Occipital lobe (tissue), 3 donors: ENCODE measurements at places on chromosomes 2 and 18.

- no peak for DNase-seq
These were observed 1.1 kb downstream of the TRAF3IP1 start for GRCh38 chr2:238321467-238321866.

DNA sequence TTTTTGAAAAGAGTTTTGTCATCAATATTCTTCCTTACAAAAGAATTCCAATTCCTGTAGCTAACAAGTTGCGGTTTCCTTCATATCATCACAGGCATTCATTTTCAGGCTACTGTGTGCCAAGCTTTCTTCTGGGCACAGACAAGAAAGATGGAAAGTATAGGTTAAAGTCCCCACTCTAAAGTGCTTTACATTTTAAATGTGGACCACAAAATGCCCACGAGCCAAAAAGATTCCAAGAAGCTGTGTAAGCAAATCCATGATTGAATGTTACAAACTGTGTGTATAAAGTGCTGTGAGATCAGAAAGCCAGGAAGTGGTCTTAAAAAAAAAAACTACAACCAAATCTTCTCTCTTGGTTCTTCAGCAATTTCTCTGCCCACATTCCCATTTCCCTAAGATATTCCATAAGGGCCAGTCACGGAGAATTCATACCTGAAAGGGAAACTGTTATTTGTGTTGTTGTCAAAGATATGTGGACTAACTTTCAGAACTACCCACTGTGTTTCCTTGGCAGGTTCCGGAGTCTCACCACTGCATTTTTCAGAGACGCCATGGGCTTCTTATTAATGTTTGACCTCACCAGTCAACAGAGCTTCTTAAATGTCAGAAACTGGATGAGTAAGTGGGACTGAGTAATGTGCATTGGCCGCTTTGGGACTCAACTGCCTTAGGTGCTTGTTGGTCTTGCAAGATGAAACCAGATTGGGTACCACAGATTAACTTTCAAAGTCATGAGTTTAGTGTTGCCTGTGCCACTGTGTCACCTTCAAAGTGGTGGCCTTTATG, 55.7 kb downstream of the RAB27B start:
- no peak for DNase-seq

GRCh38 chr18:35778850-35779627, 193.4 kb upstream of the RMP24 start:
- no peak for DNase-seq

- DNase-seq: no peak
These were observed 12.5 kb upstream of the LBH start for GRCh38 chr2:30218814-30219213.

DNA sequence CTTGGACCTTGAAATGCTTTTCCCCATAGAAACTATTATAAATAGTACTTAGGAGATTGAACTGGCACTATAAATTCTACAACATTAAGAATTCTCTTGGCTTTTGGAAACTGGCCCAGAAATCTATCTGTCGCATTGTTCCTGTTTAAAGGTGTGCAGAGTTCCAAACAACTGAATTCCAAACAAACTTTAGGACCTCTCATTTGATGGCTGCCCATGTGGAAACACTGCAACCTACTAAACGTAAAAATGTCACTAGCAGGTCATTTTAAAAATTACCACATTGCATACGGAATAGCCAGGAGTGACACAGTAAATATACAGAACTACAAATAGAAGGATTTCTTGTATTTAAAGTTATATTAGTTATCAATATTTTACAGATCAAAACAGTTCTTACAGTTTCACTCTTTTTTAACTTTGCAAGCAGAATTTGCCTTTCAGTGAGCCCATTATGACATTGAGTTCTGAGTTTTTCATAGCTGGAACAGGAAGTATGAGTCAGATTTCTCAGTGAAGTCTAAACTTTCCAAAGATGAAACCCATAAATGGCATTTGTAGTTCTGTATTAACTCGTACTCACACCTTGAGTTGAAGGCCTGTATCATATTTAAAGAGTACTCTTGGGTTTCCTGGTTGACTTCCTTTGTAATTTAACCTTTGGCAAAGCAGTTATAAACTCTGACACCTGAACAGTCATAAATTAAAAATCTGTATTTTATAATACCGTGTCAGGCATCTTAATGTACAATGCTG, 142.3 kb upstream of the BOD1L2 start:
- no peak for DNase-seq

GRCh38 chr18:1092228-1092627, 187.6 kb downstream of the ADCYAP1 start:
- DNase-seq: no peak

DNA sequence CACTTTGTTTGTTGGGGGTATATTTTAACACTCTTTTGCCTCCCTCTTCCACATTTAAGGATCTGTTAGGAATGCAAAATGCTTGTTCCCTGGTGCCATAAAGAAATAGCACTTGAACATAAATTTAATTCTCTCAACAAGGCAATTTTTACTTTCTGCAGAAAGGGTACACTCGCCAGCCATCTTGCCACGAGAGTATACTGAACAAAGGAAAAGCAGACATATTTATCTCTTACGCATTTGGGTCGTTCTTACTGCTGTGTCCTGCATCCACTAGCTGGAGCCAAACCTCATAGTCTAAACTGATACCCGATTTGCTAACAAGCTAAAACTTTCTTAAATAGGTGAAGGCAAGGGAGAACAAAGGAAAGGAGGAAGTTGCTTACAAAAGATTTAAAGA, 129.5 kb downstream of the B3GNT2 start:
- DNase-seq: no peak

GRCh38 chr2:27282892-27283291, 663 bp downstream of the TRIM54 start:
- DNase-seq: no peak

DNA sequence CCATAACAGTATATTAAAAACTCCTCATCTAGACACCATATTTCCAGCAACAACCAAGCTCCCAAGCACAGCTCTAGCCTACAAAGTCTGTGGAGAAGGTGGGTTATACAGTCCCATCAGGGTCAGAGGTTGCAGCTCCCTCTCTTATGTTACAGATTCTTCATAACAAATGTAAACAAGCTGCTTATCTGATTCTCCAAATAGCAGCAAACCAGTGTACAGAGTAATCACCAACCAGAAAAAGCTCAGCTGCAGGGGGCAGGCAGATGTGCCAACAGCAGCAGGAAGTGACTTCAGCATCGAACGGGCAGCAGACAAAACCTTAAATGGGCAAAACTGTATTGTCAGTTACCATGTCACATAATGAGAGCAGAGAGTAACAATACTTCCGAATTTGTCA, 52.9 kb upstream of the NABP1 start:
- DNase-seq: no peak

GRCh38 chr18:42520138-42520537, 565.1 kb downstream of the PIK3C3 start:
- DNase-seq: no peak
